A172 (cell line): ENCODE measurements at places on chromosomes 5 and 9. TPM values are rescaled to one million over a fixed set of nuclear protein-coding genes. Genes with fewer than 3 reads are reported as not detected.

DNA sequence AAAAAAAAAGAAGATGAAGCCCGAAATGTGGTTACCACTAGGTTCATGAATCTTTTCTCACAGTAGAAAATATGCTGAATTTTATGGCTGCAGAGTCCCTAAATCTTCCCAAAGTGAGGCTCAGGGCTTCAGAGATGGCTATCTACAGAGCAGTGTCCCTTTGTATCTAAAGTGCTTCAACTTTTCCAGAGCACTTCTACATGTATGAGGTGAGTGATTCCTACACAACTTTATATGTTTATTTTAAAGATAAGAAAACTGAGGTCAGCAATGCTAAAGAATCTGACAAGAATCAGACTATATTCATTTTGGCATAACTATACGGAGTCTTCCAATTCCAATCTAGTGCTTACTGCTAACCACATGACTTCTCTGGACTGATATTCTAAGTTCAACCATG lies 53.2 kb downstream of the MRPS27 start:
- DNase-seq, result no peak

- no peak for DNase-seq
These were observed 761.4 kb upstream of the TYRP1 start for GRCh38 chr9:11931751-11932150.

Gene SLC6A3
- not detected in 2 replicates for total RNA-seq

GRCh38 chr9:93905473-93906133 lies 49.6 kb downstream of the BARX1 start:
- DNase-seq, result no peak

Gene CCL27
- total RNA-seq, result 2.2 TPM in 1 of 2 replicates, not detected in the other

GRCh38 chr5:112511920-112512319 lies 92.8 kb upstream of the EPB41L4A start:
- DNase-seq, result no peak

DNA sequence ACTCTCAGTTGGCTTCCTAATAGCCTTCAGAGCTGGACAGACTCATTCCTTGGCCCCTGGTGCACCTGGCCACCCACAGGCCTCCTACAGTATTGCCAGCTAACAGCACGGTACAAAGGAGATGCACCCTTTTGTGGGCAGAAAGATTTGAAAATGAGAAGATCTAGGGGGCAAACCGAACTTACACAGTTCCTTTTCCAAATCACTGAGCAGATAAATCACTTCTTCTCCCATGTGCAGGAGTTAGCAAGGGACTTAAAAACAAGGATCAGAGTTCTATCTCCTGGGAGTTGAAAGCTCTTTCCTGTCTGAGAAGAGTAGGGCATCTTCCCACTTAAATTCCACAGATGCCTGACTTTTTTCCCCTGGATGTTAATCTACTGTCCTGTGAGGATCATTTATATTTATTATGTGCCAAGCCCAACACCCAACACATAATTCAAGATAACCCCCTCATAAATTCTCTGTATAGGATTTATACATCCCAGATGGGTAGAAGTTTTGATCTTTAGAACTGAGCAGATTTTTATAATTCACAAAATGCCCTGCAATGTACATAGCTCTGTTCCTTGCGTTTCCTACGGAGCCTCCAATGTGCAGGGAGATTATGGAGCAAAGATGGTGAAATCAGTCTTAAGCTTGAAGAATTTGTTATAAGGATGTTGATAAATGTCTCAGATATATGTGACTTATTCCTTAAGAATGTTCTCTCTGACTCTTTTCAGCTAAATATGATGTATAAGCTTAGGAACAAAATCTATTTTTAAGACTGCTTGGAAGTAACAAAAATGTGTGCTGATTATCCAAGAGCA lies 207.2 kb upstream of the DAPK1 start:
- DNase-seq, result peak; percentile 59

Gene SH3RF2
- 5.9 TPM in 2 replicates for total RNA-seq

GRCh38 chr5:130692770-130693169 lies 472.3 kb downstream of the HINT1 start:
- no peak for DNase-seq

GRCh38 chr5:24222876-24223275 lies 421.9 kb downstream of the CDH10 start:
- peak; percentile 58 for DNase-seq

Gene CACFD1
- 8.8 and 10.8 TPM in 2 replicates for total RNA-seq

DNA sequence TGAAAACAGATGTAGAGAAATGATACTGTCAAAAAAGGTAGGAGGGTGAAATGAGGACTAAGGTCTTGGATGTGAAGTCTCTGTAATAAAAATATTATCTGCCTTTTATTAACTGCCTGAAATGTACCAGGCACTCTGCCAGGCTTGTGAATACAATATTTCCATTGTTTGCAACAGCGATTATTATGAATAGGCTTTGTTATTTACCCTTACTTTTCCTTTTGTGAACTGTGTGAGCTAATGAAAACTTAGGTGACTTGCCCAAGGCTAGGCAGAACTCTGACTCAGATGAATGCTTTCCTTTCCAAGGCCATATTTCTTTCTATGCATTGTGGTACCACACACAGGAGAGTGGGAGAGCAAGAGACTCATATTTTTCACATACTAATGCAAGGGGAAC lies 204.1 kb downstream of the CDH12 start:
- DNase-seq, result no peak

Gene NIM1K
- not detected in 2 replicates for total RNA-seq

GRCh38 chr9:70765946-70766345 lies 351.5 kb upstream of the KLF9 start:
- no peak for DNase-seq

DNA sequence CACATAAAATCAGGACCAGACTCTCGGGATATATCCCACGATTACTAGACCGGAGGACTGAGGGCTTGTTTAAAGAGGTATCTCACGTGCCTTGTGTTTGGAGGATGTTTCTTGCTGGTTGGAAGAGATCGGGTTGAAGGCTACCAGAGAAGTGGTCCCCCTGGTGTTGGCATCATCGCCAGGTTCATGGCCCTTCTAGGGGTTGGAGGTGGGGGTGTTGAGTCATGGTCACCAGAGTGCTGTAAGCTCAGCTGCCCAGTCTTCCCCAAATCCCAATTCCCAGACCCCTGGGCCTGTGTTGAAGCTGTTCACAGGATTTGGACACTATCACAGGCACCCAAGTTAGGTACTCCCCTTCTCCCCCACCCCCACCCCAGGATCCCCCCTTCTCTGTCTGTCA lies 29.1 kb upstream of the PRDM12 start:
- DNase-seq, result no peak

GRCh38 chr5:172624083-172624995 lies 16.7 kb upstream of the NEURL1B start:
- no peak for DNase-seq

DNA sequence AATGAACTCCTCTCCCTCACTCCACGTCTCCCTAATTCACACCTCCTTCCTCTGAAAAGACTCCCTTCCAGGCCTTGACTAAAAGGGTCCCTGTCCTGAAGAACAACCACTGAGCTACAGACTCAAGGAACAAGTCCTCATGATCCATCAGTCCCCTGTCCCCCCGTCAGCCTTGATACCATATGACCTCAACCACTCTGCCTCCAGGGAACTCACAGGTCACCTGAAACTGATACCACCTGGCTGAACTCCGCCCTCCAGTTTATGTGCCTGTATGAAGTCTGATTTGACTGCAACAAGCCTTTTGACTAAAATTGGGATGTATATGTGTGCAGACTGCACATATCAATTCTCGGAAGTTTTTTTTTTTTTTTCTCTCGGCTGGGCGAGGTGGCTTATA lies 88.7 kb downstream of the UGCG start:
- no peak for DNase-seq

GRCh38 chr5:132283423-132284043 lies 10.7 kb upstream of the SLC22A4 start:
- no peak for DNase-seq

GRCh38 chr5:65113771-65114170 lies 345.0 kb downstream of the CWC27 start:
- DNase-seq, result no peak

DNA sequence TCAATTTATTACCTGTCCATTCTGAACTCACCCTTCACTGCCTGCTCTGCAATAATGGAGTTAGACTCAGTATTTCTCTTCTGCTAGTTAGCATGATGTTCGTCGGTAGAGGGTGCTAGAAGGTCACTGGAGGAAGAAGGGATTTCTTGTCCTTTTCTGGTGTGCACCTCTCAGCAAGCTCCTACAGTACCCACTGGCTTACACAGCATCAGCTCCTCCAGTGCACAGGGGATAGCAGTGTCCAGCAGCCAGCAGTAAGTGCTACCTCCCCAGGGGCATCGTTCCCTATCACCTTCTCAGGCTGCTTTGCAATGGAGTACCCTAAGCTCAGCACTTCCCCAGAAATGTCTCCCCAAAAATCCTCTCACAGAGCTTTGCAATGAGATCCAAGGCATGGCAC lies 45.9 kb upstream of the APC start:
- no peak for DNase-seq

- no peak for DNase-seq
These were observed 2.6 kb downstream of the CLTB start for GRCh38 chr5:176413709-176414191.

Gene ELOVL7
- 7.2 and 8.2 TPM in 2 replicates for total RNA-seq

Gene C9orf50
- total RNA-seq, result not detected in 2 replicates

Gene FOXD4
- 0.47 and 0.65 TPM in 2 replicates for total RNA-seq

DNA sequence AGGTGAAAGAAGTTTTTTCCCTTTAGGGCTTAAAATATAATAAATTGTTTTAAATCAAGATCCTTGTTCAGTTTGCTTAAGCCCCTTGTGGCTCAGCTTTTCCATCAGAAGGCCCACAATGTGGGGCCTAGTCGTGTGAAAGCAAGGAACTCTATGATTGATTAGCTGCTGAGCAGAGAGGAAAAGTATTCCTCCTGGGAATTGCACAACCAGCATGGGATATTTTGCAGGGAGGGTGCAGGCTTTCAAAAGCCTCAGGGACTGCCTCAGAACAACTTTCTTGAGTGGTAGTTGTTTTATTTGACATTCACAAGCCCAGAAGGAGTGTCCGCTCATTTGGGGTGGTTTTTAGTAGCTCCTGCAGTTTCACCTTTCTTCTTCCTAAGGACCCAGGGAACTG lies 19.8 kb downstream of the TTC23L start:
- DNase-seq, result no peak

Gene CDX1
- total RNA-seq, result not detected in 2 replicates

Gene OBP2B
- not detected in 2 replicates for total RNA-seq

DNA sequence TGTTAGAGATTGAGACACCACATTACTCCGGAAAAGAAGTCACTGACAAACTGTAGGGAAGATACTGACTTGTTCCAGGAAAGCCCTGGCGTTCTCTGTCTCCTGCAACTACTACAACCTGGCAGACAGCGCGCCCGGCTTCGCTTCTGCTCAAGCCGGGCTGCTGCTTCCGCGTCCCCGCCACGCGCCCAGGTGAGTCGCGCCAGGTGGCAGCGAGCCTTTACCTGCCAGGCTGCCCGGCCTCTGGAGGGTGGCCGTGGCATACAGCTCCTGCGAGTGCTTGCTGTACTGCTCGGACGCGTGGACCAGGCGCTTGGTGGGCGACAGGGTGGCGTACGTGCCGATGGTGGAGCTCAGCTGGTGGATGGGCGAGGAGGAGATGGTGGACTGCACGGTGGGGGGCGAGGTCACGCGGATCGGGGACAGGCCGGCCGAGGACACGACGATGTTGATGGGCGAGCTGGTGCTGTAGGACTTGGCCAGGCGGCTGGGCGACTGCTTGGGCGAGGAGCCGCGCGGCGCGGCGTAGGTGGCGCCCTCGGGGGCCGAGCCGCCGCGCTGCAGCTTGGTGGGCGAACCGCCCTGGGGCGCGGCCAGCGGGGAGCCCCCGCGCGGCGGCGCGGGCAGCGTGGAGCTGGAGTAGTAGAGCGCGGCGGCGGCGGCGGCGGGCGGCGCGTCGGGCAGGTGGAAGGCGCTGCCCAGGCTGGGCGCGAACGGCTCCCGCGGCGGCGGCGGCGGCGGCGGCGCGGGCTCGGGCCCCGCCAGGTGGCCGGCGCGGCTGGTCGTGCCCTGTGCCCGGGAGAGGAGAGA lies 519.6 kb downstream of the CTNND2 start:
- no peak for DNase-seq

DNA sequence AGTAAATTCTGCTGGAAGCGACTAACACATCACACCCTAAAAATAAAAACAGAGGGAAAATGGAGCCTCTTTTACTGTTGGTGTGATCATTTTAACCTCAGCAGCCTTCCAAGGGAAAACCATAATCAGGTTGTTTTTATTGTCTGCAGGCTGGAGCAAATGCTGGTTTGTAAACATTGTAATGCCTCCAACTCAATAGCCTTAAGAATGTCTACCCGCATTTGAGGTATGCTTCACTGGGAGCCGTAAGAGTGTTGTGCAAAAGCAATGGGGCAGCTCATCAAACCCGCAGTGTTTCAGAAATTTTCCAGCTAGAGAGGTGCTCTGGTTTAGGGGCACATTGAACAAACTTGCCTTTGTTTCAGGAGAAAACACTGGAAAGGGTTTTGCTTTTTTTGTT lies 17.0 kb downstream of the NIM1K start:
- DNase-seq, result no peak

Gene CER1
- not detected in 2 replicates for total RNA-seq

DNA sequence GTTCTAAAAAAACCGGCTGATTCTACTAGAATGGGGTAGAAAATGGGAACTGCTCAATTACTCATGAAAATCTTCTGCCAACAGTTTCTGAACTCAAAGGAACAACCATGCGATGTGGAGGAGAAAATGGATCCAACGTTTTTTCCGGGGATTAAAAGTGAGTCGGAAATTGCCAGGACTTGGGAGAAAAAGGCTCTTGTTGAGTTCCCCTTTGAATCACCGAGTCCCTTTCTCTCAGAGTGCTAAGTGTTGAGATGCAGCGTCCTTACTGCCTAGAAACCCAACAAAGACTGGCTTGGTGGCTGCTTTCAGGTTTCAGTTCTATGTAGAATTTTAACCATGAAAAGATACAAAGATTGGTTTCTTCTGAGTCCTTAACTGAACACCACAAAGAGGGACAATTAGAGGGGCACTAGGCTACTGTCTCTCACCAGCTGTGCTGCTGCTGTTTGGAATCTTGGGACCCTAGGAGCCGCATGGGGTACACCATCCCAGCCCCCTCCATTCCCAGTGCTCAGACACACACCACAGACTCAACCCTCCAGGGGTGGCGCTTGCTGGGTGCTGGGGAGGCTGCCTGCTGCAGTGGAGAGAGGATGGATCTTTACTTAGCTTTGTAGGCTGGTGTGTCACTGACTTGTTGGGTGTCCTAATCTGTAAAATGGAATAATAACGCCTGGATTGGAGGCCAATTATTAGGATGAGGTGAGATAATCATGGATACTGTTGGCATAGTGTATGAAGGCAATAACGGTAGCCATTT lies 21.5 kb upstream of the NEUROG1 start:
- DNase-seq, result no peak
